Vagina (tissue), 2 donors: ENCODE measurements at places on chromosomes 4 and X.

- no peak for DNase-seq
These were observed 146.2 kb downstream of the KCNIP4 start for GRCh38 chr4:21802406-21802805.

DNA sequence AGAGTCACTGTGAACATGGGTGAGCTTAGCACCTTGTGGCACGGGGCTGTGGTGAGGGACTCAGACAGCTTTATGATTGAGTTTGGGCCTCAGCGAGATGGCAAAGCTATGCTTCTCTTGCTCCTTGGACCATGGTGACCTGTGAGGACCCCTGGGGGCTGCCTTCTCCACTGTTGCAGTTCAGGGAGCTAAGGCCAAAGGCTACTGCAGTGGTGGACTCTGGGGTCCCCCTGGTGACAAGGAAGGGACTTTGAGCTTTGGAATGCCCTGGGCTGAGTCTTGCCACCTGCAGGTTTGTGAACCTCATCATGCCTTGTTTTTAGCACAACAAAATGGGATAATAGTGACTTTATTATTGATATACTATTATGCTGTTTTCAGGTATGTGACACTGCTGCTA lies 36.5 kb downstream of the TBL1X start:
- no peak for DNase-seq

DNA sequence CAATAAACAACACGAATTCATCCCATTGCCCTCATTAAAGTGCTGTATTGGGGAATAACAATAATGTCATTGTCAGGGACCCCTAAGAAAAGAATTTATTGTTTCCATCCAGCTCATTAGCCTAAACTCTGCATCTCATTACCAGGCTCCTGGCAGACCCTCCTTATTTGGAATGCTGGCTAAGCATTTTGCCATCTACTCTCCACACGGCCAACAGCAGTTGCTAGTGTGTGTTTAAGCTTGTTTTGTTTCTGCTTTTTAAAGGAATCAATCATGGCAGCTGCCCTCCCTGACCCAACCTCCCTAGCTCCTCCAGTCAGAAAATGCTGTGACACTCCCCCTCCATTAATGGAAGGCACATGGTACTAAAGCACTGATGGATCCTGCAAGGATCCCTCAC lies 43.5 kb downstream of the GATB start:
- DNase-seq, result no peak

GRCh38 chr4:54400802-54401201 lies 171.7 kb downstream of the PDGFRA start:
- DNase-seq, result no peak
